ENCODE measurements at places on chromosomes 4 and X.

- DNase-seq, result no peak
These were observed at the start of gene REELD1 for GRCh38 chr4:146214238-146214637. REELD1 (plus strand) TSS chr4:146214538; CDS start chr4:146216953, 2,415 bp downstream.

DNA sequence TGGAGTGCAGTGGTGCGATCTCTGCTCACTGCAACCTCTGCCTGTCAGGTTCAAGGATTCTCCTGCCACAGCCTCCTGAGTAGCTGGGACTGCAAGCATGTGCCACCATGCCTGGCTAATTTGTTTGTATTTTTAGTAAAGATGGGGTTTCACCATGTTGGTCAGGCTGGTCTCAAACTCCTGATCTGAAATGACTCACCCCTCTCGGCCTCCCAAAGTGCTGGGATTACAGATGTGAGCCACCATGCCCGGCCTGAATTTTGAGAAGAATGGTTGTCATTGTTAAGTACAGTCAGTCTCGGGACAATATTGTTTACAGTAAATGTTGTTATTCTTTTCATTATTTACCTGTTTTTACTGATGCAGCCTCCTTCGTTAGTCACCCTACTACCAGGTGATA lies 1226.2 kb upstream of the TENM3 start:
- DNase-seq, result no peak

DNA sequence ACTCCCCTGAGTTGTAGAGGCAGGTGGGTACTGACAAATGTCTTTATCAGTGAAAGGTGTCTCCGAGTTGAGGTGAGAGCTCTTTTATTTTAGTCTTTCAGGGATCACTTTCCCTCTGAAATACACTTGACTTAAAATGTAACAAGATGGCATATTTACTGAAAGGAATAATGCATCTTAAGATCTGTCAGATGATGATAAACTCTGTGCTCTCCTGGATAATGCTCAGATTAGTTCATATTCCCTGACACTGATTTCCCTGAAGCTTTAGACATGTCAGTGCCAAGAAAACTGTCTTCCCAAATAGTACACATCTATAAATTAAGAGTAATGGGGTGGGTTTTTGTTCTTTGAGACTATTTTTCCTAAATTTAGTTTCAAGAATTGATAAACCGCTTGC lies 75.5 kb downstream of the ALG13 start:
- DNase-seq, result no peak

- DNase-seq, result no peak
These were observed 55.7 kb upstream of the PDGFRA start for GRCh38 chr4:54173281-54173912.

DNA sequence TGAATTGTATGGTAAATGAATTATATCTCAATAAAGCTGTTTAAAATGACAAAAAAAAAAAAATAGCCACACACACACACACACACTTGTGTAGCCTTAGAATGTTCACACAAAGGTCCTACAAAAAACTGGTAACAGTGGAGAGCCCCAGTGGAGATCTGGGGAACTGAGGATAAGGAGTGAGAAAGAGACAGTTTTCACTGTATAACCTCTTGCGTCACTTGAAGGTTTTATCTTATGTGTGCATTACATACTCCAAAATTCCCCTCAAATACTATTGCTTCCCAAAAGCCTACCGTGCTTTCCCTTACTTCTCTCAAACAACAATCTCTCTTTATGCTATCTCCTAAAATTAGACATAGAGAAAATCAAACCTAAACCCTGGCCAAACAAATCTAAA lies 67.8 kb downstream of the SMC1A start:
- DNase-seq, result no peak

- no peak for DNase-seq
These were observed 50.5 kb downstream of the IL15 start for GRCh38 chr4:141686879-141687278.

DNA sequence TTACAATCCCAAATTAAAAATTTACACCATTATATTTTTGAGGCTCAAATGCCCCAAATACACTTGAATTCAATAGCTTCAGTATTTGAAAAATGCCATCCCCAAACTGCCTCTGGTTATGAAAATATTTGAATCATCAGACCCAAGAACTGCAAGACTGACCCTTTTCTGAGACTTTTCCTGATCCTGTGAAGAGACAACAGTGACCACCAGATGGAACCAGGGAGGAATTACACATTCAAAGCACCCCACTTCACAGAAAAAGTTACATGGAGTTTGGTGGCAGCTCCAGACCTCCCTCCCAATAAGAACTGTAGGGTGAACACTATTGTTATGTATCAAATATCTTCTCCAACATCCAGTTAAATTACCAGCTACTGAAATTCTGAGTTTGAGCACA lies 44.0 kb upstream of the SCD5 start:
- no peak for DNase-seq

DNA sequence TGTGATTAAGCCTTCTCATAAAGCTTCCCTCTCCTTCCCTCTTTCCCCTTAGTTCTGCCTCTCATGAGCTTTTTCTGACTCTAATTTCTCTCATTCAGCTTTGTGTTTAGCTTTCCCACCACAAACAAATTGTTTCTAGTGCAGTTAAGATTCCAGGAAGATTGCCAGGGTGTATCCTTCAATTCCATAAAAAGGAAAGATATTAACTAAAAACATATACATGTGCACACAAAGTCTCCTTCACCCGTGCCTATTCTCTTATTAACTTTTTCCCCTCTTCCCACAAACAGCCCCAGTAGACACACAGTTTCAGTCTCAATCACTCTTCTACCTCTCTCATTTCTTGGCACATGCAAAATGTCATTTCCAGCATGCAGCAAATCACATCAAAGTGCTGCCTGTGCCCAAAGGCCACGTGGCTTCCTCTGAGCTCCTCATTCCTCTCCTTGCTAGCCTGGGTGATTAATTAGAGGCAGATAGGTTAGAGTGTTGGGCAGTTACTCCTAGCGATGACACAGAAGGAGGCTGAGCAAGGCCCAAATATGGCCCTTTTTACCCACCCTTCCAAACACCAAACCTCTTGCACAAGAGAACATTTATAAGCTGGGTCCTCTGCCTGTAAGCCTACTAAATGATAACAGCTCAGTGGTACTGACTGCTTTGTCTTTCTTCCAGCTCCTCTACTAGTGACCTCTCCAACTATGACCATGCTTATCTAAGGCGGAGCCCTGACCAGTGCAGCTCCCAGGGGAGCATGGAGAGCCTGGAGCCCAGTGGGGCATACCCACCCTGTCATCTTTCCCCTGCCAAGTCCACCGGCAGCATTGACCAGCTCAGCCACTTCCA lies 159.6 kb downstream of the SOWAHB start:
- no peak for DNase-seq

DNA sequence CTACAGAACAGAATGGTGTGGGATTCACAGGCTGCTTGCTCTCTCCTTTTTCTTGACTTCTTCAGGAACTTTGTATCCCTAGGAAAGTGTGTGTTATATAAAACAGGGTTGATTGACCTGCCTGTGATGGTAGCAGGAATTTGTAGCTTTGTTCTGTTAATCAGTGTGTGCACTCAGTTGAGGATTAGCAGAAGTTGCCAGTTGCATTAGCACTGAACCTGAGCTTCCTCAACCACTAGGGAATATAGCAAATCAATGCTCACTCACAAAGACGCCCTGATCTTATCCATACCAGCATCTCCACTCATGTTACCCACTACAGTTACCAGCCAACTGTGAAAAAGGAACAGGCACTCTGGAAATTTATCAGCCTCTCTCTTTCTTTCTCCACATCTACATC lies 319.1 kb upstream of the EMCN start:
- DNase-seq, result no peak

DNA sequence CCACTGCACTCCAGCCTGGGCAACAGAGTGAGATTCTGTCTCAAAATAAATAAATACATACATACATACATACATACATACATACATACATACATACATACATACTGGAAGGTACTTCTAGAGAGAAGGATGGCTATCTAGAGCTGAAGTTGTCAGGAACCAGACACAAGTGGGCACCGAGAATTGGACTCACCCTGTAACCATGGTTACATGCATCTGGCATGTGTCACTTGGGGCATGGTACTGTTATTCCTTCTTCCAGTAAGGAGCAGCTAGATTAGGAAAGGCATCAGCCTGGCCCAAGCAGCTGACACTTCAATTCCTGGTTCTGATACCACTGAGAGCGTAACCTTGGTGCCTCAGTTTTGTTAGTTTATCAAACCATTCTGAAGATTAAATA lies 127.1 kb downstream of the SH3KBP1 start:
- DNase-seq, result no peak

DNA sequence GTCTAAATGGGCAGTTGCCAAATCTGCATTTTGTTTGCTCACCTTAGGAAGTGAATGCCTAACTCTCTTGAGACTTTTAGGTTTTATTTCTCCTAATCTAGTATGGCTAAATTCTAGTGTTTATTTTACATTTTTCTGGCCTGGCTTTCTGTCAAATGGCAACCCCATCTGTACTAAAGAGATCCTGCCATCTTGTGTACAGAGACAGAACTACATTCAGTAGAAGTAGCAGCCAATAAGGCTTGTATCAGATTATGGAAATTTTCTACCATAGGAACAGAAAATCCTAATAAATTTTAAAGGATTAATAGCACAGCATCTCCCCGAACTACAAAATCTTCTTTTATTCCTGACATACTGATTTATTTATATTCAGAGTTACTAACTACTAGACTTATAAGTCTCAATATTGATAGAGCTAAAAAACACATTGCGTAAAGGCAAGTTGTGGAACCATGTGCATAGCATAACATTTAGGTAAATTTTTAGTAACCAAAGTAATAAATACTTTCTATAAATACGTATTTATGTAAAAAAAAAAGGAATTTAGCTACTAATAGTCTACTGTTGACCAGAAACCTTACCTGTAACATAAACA lies 45.5 kb downstream of the TMEM144 start:
- no peak for DNase-seq
